ENCODE measurements at places on chromosomes 1 and 21.
A peak's percentile ranks its signal among the peaks of the same experiment; 100 is the strongest.

DNA sequence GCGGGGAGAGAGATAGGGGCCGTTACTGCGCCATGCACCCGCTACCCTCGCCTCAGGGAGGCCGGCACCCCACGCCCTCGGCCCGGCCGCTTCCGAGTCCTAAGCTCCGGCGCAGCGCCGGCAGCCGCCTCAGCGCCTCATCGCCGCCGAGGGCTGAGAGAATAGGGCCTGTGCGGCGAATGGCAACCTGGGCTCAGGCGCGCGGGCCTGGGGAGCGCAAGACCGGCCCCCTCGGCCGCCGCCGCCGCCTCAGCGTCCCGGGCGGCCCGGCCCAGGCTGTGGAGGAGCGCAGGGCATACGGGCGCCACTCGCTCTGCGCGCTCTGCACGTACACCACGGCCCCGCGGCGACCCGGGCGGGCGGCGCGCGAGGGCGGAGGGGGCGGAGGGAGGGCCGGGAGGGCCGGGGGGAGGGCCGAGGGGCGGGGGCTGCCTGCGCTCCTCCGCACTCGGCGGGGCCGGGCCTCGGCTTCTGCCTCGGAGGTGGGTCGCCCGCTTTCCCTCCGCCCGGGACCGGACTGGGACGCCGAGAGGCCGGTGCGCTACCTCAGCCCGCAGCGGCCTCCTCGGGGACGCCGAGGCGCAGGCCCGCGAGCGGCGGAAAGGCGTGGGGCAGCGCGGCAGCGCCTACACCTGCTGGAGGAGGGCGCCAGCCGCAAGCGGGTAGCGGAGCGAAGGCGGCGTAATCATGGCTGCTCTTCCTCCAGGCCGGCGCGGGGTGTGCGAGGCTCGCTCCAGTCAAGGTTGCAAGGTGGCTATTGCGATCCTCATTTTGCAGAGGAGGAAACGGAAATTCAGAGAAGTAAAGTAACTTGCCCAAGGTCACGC lies at the start of gene EGLN1:
TSS of gene EGLN1 (minus strand) at position 317 of the 827 bp plus-strand sequence. CDS start 399 bp downstream, outside the sequence.
- peak; percentile 57 for DNase-seq

GRCh38 chr1:206421616-206422340 lies 48.5 kb upstream of the IKBKE start:
- DNase-seq: no peak

DNA sequence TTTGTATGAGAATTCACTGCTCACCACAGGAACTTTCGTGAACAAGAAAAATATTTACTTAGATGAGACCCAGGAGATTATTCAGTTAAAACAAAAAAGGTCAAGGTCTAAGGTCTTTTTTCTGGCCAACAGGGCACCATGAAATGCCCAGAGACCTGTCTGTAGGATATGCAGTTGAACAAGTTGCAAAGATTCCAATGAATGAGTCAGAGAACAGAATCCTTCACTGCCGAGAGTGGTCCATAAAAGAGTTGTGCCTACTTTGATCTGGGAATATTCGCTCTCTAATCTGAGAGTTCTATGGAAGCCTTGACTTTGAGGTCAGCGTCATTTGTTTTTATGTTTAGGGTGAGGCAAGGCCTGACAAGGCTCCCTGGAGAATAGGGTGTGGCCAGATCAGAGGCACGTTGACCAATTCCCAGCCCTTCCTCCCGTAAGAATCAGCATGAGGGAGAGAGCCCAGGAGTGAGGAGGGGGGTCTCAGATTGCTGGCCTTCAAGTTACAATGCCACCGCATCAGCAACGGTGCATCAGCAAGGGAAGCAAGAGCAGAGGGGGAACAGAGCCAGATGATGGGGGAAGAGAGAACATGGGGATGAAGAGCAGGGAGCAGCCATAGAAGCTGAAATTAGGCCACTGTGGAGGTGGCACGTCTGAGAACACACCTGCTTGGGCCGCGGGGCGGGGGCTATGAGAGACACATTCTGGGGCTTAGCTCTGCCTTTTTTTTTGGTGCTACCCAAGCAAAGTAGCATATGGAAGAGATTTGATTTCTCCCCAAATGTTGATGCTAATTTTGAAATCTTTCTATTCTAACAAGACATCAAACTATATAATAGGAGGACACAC lies 206.4 kb upstream of the RAB4A start:
- no peak for DNase-seq

GRCh38 chr1:220291580-220291979 lies 19.3 kb upstream of the RAB3GAP2 start:
- peak; percentile 12 for DNase-seq

DNA sequence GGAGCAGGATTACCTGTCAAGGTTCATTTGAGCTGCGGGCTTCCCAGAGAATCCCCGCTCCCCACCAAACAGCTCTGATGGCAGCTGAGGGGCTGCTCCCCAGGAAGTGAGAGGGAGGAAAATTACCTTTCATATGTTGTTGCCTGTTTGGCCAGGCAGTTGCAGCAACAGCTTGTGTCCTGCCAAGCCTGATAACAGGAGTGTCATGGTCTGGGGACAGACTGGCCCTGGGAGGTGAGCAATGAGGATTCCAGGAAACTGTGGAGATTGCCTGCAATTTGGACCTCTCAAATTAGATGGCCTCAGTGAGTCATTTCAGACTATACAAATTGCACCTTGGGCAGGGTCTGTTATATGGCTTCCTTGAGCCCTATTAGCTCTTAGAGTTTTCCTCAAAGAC lies 189.3 kb downstream of the PTPRU start:
- DNase-seq: no peak

DNA sequence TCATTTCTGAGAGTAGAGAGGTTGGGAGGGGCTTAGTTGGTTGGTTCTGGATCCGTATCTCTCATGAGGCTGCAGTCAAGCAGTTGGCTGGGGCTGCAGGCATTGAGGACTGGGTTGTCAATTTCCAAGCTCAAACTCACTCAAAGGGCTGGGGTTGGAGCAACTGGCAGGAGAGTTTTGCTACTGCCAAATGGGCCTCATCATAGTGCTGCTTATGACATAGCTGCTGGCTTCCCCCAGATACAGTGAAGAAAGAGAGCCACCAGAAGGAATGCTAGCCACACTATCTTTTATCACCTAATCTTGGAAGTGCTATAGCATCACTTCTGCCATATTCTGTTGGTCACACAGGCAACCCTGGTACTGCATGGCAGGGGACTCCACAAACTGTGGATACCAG lies 363.5 kb upstream of the USP24 start:
- no peak for DNase-seq

GRCh38 chr1:157113106-157113505 lies 13.5 kb upstream of the ETV3L start:
- DNase-seq: no peak

DNA sequence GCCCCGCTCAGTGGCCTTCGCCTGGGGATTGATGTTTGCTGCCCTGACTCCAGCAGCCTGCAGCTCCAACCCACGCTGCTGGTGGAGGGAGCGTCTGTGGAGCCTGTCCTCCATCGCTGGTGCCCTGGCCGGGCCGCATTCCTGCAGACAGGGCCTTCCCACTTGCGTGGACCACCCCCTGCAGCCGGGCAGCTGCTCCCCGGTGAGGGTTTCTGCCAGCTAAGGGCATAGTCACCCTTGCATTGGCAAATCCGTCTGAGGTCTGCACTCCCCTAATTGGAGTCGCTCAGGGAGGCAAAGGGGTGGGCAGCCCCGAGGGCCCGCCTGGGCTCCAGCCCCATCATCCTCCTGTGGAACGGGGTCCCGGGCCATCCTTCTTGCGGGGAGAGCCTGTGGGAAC lies 43.5 kb downstream of the PRDM16 start:
- DNase-seq: no peak

- DNase-seq: no peak
Observed at GRCh38 chr1:78073441-78073840, 27.7 kb downstream of the GIPC2 start.

GRCh38 chr1:11483581-11484320 lies 4.8 kb downstream of the DISP3 start:
- DNase-seq: no peak

DNA sequence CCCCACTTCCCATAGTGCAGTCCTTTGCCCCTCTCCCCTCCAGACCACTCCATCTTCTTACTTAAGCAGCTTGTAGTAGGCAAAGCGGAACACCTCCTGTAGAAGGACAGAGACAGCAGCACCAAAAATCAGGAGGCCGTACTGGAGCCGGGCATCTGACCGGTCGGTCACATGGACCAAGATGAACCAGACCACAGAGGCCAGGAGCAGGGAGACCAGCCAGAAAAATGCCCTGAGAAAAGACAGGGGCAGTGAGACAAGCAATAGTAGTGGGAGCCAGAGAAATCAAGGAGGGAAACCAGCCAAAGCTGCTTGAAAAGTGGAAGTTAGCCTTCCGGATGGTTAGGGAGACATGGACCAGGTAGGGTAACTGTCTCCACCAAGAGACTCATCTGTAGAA lies 920 bp downstream of the APH1A start:
- DNase-seq: no peak

- no peak for DNase-seq
Observed at GRCh38 chr1:208357644-208358507, 113.7 kb upstream of the PLXNA2 start.

- no peak for DNase-seq
Observed at GRCh38 chr1:43405219-43405875, 15.6 kb downstream of the SZT2 start.

- DNase-seq: no peak
Observed at GRCh38 chr1:941588-942383, 17.3 kb downstream of the NOC2L start.

DNA sequence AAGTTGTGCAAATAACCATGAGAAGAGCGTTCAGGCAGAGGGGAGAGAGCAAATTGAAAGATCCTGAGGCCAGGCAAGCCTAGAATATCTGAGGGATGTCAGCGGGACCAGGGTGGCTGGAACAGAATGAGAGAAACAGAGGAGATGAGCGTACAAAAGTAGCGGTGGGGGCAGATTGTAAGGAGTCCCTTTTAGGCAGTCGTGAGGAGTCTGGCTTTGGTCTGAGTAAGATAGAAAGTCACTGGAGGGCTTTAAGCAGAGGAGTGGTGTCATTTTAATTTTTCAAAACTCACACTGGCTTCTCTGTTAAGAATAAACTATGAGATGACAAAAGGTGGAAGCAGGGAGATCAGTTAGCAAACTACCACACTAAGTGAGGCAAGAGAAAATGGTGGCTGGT lies 24.2 kb downstream of the ATP5PF start:
- DNase-seq: no peak

GRCh38 chr1:217240656-217241055 lies 390.2 kb downstream of the GPATCH2 start:
- DNase-seq: no peak

DNA sequence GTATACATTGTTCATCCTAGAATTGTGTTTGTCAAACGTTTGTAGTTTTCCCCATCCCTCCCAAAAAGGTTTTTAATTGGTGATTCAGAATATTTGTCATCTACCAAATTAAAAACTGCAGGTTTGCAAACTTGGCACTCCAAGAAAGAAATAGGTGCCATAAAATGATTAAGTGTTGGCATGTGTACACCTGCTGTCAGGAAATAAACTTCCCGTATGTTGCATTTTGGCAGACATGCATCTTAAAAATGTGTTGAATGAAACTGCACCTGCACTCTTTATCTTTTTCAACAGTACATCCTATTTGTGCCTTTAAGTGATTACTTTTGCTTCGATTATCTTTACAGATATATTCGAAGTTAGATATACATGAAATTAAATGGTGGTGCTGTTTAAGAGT lies 7.3 kb downstream of the B3GALT2 start:
- no peak for DNase-seq

DNA sequence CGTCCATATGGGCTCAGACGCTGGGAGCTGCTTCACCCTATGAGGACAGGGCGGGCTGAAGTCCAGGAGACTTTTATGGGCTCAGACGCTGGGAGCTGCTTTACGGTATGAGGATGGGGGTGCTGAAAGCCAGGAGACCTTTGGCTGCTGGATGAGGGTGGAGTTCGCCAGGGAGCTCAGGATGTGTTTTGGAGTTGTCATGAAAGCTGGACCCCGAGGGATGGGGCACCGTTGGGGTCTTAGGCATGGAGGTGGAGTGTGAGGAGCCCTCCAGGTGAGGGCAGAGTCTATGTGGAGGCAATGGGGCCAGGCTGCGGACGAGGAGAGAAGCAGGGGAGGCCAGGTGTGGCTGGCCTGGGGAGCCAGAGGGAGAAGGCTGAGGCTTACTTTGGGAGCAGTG lies 27.5 kb downstream of the TRPM2 start:
- no peak for DNase-seq

DNA sequence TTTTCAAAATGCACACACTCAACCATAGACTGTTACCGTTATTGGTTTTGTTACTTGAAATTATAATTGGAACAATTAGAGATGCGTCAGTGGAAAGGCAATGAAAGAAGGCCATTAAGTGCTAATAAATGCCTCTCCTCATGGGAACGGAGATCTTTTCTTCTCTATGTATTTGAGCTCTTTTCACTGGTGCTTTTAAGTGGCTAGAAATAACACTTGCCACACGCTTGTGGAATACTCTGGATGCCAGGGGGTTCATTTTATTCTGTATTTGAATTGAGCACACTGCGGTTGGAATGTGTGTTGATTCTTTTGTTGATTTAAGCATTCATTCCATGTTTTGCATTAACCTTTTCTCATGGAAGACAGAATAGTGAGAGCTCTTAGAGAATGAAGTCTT lies 68.4 kb downstream of the DNM3 start:
- no peak for DNase-seq

- DNase-seq: no peak
Observed at GRCh38 chr1:111320066-111320879, 29.6 kb downstream of the CHIA start.

GRCh38 chr1:224338150-224338838 lies 8.3 kb upstream of the NVL start:
- DNase-seq: no peak

GRCh38 chr1:55555956-55556725 lies 341.0 kb upstream of the USP24 start:
- DNase-seq: no peak

DNA sequence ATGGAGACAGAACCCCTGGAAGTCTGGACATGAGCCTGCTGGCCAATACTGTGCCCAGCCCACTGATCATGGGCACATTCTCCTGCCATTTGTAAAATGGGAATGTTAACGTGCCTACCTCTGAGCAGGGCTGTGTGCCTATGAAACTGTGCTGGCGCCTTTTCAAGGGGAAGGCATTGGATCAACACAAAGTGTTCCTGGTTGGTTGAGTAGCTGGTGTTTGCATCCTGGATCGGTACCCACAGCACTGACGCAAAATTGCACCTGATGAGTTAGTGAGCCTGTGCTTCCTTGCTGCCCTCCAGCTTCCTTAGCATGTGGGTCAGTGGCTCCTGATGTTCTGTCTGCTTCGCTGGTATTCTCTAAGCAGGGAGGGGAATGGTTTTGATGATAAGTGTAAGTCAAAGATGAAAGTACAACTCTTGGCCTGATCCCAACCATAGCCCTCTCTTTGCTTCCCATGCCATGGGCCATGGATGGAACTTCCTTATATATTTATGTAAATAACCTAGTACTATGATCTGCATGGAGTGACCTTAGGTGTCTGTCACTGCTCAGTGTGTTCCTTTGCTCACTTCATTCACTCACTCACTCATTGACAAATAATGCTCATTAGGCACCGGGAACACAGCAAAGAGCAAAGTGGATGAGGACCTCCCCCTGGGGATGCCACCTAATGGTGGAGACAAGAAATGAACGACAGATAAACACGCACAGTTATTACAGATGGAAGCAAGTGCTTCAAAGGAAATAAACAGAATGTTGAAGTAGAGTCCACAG lies 22.7 kb downstream of the MAB21L3 start:
- no peak for DNase-seq
